Activated naive CD4-positive, alpha-beta T cell treated with anti-CD3 and anti-CD28 coated beads, Interleukin-2, amount 10 ng/mL, durations not matched to agents 7 days and 5 days (primary cell): ENCODE measurements at places on chromosomes 5 and 9.
A peak's percentile ranks its signal among the peaks of the same experiment; 100 is the strongest.

DNA sequence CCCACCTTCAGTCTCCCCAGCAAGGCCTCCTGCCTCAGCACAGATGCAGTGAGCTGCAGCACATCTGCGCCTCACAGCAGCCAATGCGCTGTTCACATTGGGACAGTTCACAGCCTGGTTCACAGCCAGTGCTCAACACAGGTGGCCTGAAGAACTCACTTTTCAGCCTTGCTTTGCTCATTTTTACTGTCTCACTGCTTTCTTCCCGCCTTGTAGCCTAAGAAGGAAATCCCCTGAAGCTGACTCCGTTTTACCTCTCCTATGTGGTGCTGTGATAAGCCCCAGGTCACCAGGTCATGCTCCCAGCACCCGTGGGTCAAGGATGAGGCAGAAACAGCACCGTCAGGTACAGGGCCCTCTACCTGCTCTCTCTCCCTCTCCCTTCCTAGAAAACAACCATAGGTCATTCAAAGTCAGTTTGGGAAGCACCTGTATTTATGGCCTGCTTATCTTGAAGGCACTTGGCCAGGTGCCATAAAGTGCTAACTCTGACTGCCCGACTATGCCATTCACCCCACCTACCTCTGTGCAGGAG is 1.1 kb downstream of the GCNT4 start:
- peaks cover 8% of the 10 kb centered on the region for H3K36me3 ChIP-seq
- H3K4me1 ChIP-seq = peaks cover 77% of the 10 kb centered on the region
- H3K27ac ChIP-seq = peak overlapping the region; percentile 91

GRCh38 chr5:44266882-44267576 is 122.2 kb downstream of the FGF10 start:
- no peaks in the 10 kb centered on the region for H3K27me3 ChIP-seq
- H3K4me1 ChIP-seq = no peaks in the 10 kb centered on the region
- no peak overlapping the region for H3K4me3 ChIP-seq
- H3K27ac ChIP-seq = no peak overlapping the region

DNA sequence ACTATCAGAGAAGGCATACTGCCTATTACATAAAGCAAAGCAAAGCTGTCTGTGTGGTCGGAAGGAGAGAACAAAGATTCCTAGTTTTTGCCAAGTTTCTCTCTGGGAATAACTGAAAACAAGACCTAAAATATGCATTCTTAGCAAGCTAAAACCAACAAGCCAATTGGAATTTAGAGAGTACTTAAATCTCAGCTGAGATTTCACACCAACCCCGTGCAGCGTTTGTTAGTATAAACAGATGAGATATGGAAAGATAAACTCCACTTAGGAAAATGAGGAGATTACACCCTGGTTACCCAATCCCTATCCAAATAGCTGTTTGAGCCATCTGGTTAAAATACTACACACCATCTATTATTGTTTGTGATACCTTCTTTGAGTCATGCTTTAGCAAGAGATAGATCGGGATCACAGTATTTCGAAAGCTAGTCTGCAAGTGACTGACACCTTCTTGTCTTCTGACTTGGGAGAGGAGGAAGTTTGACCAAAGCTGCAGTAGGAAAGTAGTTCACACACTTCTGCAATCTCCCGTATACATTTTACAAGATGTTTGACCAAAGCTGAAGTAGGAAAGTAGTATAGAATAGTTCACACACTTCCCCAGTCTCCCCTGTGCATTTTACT is 18.2 kb downstream of the FAF2 start:
- no peaks in the 10 kb centered on the region for H3K4me1 ChIP-seq
- H3K4me3 ChIP-seq = no peak overlapping the region
- peaks cover 12% of the 10 kb centered on the region for H3K36me3 ChIP-seq
- no peak overlapping the region for H3K27ac ChIP-seq

DNA sequence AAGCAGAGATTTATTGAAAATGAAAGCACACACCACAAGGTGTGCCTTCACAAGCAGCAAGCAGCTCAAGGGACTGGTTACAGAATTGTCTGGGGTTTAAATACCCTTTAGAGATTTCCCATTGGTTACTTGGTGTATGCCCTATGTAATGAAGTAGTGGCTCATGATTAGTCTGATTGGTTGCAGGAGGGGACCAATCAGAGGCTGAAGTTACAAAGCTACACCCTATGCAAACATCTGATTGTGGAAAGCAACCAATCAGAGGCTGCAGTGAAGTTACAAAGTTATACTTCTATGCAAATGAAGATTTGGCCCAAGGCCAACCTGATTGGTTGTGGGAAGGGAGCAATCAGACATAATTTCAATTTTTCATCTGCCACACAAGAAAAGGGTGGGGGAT is 119.9 kb downstream of the C9orf152 start:
- H3K27me3 ChIP-seq = no peaks in the 10 kb centered on the region
- no peak overlapping the region for H3K27ac ChIP-seq
- no peak overlapping the region for H3K4me3 ChIP-seq
- H3K36me3 ChIP-seq = peaks cover 13% of the 10 kb centered on the region
- peak; percentile 25 for DNase-seq

DNA sequence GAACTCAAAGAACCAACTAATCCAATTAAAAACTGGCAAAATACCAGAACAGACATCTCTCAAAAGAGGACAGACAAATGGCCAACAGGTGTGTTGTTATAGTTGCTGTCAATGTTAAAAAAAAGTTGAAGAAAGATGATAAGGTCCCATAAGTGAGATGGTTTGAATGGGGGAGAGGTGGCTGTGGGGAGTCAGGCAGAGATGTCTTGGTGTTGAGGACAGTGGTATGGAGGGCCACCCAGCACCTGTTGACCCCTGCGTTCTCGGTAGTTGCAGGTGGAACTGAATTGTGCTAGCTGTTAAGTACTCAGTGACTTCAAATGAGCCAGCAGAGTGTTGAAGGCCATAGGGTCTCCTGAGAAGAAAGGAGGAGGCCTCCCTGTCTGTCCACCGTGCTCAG is 55.9 kb upstream of the PITX1 start:
- H3K4me3 ChIP-seq = no peak overlapping the region
- H3K4me1 ChIP-seq = no peaks in the 10 kb centered on the region
- peaks cover 23% of the 10 kb centered on the region for H3K27me3 ChIP-seq

DNA sequence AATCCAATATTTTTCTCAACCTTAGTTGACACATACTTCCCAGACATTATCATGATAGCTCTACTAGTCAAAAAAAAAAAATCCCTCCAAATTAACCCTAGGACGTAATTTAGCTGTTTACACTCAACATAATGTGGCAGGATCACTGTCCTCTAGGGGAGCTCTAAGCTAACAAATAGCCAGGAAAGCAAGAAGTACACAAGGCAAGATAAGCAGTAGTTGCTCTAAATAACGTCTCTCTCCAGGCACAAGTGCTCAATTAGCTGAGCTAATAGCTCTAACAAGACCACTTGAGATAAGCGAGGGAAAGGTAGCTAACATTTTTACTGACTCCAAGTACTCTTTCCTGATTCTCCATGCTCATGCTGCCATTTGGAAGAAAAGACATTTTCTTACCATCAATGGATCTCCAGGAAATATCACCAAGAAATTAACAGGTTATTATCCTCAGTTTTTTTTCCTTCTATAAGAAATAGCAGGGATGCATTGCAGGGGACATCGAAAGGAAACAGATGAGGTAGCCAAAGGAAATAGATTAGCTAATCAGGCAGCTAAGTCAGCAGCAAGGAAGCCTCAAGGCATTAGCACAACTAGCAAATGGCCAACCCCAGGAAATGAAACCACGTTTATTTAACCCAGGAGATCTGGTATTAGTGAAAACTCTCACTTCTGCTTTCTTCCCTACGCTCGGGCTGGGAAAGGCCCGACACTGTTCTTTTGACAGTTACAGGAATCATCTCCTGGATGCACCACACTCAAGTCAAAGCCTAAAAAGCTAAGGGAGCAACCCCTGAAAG is 614.1 kb downstream of the PTPRD start:
- H3K36me3 ChIP-seq = no peaks in the 10 kb centered on the region
- DNase-seq = no peak
- H3K4me3 ChIP-seq = no peak overlapping the region
- no peaks in the 10 kb centered on the region for H3K4me1 ChIP-seq
- H3K27ac ChIP-seq = no peak overlapping the region
- H3K27me3 ChIP-seq = no peaks in the 10 kb centered on the region

DNA sequence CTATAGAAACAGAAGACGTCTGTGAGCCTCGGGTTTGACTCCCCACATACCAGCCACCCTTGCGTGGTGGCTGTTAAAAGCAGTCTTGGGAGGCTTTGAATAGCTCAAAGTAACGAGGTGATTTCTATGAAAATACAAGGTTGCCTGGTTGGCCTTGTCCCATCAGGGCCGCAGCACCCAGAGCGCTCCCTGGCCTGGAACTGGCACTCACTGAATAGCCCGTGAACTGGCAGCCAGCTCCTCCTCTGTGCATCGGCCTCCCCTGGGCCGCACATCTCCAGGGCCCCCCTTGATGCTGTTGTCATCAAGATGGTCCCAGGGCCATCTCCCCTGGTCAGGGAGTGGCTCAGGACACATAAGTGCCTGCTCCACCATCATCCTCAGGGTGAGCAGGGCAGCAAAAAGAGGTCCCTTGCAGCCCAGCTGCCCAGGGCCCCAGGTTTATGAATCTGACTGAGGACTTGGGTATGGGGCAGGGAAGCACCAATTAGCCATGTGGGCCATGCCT is 144.6 kb upstream of the PPP1R26 start:
- no peak overlapping the region for H3K27ac ChIP-seq
- peaks cover 6% of the 10 kb centered on the region for H3K27me3 ChIP-seq
- no peaks in the 10 kb centered on the region for H3K4me1 ChIP-seq
- H3K4me3 ChIP-seq = no peak overlapping the region
- no peaks in the 10 kb centered on the region for H3K36me3 ChIP-seq
- DNase-seq = no peak
